ENCODE measurements at places on chromosomes 2 and 18.

GRCh38 chr2:69741229-69741574, 732 bp upstream of the ANXA4 start:
- DNase-seq = no peak

GRCh38 chr2:240303896-240304745, 131.3 kb upstream of the GPC1 start:
- no peak for DNase-seq

GRCh38 chr2:214679736-214680135, 129.7 kb downstream of the BARD1 start:
- no peak for DNase-seq

DNA sequence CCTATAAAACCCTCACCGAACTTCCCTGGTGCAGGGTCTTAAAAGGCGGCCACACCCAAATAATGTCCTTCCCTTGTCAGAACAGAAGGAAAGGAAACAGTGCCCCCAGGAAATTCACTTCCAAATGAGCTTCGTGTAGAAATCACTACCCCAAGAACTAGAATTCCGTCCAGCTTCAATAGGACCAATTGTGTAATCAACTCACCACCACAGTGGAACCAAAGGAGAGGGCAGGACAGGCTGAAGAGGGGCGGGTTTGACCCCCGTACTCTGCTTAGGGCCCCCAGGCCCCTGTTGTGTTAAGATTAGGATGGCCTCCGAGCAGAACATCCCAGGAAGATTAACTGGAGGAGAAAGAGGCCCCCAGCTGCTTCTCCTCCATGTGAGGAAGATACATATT, 24.1 kb downstream of the GPR35 start:
- no peak for DNase-seq

DNA sequence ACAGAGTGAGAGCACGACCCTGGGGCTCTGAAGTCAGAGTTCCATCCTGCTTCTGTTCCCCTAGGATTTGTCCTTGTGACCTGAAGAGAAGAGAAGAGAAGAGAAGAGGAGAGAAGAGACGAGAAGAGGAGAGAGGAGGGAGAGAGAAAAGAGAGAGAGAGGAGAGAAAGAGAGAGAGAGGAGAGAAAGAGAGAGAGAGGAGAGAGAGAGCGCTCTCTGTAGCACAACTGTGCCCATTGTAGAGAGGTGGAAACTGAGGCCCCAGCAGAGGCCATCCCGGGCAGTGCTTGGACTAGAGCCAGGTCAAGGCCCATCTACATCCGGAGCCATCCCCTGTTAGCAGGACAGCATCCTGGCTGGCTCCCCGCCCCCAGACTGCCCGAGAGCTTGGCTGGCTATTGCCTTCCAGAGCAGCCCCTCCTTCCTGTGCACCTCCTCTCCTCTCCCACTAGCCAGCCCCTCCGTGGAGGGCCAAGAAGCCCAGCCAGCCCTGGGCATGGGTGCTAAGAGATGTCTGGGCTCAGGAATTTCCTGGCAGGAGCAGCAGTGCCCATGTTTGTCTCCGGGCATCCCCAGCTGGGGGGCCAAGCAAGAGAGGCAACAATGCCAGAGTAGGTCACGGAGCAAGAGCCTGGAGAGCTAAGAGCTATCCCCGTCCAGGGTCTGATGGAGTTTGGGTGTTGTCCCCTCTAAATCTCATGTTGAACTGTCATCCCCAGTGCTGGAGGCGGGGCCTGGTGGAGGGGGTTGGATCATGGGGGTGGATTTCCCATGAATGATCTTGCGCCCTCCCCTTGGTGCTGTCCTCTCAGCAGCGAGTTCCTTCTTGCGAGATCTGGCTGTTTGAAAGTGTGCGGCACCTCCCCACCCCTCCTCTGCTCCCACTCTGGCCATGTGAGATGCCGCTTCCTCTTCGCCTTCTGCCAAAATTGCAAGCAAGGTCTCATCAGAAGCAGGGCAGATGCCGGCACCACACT, 18.2 kb upstream of the GPR55 start:
- DNase-seq = no peak

DNA sequence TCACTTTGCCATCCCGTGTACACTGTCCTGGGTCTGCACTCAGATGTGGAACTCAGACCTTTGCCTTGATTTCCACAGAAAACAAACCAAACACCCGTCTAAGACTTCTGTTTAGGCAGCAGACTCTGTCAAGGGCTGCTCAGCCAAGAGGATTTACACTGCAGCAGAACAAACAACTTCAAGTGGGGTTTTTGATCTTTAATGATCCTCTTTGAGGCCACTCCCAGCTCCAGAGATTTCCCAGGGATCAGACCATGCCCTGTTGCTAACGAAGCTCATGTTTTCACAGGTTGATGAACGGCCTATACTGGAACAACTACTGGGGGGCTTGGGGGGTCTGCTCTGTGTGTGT, 52.5 kb upstream of the LGALSL start:
- DNase-seq = no peak

DNA sequence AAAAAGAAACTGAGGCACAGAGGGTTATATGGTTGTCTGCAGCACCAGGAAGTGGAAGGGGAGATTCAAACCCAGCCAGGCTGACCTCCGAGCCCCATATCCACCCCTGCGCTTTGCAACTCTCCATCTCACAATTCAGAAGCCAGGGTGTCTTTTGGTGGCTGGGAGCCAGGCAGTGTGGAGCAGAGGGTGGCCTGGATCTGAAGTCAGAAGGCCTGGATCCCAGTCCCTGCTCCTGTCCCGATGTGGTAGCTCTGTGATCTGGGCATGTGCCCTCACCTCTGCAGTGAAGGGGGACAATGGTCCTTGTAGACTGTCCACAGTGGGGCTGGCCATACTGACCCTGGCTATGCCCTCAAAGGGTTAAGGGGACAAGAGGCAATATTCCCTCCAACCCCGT, 57.0 kb downstream of the CIB4 start:
- DNase-seq = peak; percentile 4

DNA sequence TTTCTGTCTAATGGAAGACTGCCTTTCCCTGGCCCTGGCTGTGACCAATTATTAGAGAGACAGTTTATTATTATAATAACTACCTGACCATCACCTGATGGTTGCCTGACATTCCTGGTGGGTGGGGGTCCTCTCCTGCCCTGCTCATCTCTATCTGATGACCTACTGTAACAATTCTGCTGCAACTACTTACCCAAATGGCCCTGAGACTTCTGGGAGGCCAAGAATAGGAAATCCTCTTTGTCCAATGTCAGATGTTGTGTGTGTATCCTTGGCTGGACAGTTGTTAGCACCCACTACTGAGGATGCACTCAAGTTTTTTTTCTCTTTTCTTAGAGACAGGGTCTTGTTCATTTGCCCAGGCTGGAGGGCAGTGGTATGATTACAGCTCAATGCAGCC, 110.3 kb downstream of the DDX1 start:
- DNase-seq = no peak

DNA sequence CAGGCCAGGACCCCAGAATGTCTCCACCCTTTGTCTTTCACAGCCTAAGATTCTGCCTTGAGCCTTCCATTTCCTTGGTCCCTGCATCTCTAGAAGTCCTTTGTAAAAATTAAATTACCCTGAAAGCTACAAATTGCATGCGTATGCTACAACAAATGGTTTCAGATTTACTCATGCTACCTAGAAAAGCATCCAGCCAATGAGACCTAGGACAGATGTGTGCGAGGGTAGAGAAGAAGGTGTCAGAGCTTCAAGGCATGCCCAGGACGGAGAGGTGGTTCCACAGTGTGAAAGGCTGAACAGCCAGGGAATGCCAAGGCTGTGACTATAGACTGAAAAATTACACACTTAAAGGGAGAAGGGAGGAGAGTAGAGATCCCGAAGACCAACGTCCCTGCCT, 40.2 kb downstream of the CCBE1 start:
- DNase-seq = no peak

- no peak for DNase-seq
Measured at GRCh38 chr2:168450171-168450570, 5.9 kb upstream of the CERS6 start.

DNA sequence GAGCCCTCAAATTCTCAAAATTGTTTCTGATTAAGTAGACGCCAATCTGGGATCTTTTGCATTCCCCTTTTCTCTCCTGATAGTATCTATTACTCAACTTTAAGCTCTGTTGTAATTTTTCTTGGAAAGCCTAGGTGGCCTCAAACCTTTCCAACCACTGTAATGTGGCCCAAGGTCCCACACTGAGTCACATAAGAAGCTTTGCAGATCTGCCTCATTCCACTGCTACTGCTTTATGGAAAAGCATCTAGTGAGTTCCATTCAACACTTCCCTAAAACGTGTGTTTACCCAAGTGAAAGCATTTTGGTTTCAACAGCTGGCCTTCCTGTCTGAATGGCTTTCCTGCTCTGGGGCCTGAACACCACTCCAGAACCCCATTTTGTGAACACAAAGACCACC, 493.6 kb upstream of the SPHKAP start:
- DNase-seq = no peak

DNA sequence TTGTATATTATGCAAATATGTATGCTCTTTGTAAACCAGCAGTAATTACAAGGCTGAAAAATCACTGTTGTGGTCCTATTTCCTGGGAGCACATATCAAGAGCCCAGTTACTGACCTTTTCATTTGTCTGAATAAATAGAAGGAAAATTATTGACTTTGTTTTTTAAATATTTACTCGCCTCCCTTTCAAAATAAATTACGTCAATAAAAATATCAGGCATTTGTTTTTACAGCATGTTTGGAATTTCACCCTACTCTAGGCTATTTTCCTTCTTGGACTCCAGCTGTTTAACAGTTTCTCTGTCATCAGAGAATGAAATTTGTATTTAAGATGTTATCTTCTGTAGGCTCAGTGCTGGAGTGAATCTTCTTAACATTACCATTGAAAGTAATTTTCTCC, 59.9 kb upstream of the LRATD1 start:
- no peak for DNase-seq

GRCh38 chr2:106866641-106867040, 19.3 kb downstream of the ST6GAL2 start:
- DNase-seq = no peak

- DNase-seq = no peak
Measured at GRCh38 chr2:32384529-32384928, 27.7 kb downstream of the BIRC6 start.

DNA sequence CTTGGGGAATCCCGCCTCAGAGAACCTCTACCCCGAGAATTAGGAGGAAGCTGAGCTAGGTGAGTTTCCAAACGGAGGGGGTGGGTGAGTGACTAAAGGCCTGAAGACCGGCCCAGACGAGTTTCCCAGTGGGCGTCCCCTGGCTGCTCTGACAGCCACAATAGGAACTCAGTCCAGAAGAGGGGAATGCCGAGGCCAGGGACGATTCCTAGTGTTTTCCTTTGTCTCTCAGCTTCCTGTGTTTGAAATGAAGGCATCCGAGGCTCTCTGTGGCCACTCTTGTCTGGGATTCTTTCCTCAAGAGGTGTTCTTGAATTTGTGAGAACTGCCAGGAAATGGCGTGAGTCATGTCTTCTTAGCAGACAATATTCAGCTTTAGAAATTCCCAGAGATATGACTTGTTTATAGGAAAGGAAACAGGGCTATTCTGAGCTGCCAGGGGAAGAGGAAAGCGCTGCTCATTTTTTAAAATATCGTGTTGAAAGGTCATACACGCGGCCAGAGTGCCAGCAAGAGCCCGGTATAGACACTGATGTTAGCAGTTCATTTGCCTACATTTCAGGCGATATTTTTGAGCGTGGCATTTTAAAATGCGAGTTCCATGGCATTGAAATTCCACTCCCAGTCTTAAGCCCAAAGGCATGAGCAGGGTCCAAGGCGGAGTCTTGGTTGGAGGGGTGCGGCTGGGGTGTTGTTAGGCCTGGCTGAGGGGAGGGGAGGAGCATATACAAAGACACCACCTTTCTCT, 169.1 kb upstream of the KLF7 start:
- DNase-seq = peak; percentile 79

DNA sequence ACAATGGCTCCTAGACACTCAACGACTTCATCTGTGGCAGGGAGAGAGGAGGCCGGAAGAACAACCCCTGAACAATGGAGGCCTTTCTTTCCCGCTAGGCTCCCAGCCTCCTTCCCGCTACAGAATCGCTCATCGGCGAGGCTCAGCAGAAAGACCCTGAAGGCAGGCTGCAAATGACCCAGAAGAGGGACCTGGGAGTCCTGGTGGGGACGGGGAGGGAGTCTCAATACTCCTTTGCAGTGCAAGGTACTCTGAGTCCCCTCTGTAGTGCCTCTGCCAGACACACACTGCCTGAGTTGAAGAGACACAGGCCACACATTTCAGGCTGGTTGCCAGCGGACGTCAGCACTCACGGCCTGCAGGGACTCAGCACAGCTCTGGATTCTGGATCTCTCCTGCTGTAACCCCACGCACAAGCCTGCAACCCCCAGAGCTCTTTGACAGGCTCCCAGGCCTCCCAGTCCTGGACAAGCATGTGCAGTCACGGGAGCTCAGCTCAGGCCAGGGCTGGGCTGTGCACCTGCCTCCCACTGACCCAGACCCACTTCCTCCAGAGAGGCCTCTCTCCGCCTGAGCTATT, 6.1 kb downstream of the GPR17 start:
- DNase-seq = no peak

GRCh38 chr2:97950329-97951154, 45.2 kb downstream of the TMEM131 start:
- DNase-seq = no peak

DNA sequence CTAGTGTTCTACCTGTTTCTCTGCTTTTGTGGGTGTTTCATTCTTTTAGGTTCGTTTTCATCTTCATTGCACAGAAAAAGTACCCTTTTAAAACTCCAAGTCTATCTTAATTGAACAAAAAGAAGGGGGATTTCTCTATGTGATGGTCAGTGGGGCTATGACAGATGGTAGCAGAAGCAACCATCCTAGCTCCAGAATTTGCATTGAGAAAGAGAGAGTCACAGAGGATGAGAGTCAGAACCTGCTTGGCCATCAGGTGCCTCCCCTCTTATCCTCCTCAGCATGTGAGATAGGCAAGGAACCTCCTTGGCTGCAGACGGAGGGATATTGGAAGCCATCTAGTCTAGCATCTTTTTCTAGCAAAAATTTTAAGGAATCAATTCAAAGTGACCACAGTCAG, 398.0 kb upstream of the DCC start:
- no peak for DNase-seq

- no peak for DNase-seq
Measured at GRCh38 chr18:75124551-75124950, 84.4 kb downstream of the PTGR3 start.

- DNase-seq = no peak
Measured at GRCh38 chr2:38690499-38691420, 24.8 kb downstream of the GALM start.

- DNase-seq = peak; percentile 99
Measured at GRCh38 chr18:34224423-34225217, at the start of gene NOL4. Gene NOL4 (minus strand): TSS chr18:34224913. CDS start chr18:34223253, 1,660 bp downstream.

DNA sequence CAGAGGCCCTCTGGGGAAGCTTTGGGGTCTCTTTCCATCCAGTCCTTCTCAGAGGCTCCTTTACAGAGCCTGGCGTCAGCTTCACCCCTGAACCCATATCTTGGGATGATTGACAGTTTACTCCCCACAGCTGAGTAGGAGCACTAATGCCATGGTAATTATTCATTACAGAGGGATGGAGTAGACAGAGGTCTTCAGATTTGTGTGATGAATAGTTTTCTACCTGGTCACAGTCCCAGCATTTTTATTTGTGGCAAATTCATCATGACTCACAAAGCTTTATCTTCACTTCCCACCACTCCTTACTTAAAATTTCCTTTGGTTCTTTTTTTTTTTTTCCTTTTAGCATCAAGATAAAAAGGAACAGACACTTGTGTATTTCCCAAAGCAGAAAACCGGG, 104.2 kb downstream of the CCDC85A start:
- DNase-seq = no peak

- DNase-seq = no peak
Measured at GRCh38 chr2:219852626-219853025, 225.2 kb downstream of the SLC4A3 start.
